ENCODE measurements at places on chromosomes 3 and 15.

DNA sequence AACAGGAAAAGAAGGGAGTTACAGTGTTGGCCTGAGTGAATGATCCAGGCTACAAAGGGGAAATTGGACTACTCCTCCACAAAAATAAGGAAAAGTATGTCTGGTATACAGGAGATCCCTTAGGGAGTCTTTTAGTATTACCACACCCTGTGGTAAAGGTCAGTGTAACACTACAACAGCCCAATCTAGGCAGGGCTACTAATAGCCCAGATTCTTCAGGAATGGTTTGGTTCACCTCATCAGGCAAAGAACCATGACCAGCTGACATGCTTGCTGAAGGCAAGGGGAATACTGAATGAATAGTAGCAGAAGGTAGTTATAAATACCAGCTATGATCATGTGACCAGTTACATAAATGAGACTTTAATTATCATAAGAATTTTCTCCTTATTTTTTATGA is 372.6 kb upstream of the ATP11B start:
- DNase-seq, result no peak

DNA sequence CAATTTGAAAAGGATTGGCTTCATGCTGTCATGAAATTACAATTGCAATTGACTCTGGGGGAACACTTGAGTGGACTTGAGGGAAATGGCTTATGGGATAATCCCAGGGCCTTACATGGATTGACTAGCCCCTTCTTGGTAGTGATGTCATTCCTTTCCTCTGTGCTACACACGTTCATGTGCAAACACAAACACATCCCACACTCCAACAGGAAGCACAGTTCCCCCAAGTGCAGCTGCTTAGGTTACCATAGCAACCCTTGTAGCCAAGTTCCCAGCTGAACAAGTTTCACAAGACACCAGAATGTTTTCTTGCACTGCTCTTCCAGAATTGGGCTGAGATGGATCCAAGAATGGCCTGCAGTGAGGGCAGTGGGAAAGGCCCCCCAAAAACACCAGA is 217.0 kb downstream of the ZNF621 start:
- no peak for DNase-seq

DNA sequence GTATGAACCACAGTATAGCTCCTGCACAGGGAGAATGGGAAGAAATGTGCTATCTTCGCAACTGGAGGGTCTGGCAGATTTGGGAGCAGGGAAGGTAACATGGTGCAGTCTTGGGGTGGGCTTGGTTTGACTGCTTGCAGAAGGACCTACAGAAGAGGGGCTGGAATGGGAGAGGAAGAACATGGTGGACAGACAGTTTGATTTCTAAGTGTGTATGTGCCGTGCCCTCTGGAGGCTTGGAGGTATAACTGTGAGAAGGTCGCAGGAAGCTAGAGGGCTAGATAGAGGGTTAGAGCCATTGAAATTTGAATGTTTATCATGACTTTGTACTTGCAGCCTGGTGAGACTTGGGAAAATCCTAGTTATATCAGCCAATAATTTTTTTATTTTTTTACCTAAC is 169.2 kb downstream of the SQOR start:
- DNase-seq, result no peak

DNA sequence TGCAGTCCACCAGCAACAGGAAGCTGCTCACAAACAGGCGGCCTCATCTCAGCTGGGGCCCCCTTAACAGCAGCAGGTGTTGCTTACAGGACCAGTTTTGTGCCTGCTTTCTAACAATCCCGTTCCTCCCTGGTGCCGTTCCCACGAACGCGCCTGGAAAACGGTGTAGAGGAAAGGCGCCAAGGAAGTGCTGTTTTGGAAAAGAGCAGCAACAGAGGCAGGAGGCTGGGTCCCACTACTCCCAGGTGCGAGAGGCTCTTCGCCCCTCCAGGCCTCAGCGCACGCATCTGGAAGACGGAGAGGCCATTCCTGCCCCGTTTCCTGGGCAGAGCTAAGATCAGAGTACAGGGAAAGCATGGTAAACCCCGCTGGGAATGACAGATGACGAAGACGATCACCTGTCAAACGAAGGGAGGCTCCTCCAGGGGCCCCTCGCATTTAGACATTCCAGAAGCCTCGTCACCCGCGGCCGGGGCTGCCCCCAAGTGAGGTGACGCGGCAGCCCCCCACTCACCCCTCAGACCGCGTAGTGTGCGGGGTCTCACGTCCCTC is 603 bp downstream of the SCAPER start:
- no peak for DNase-seq

DNA sequence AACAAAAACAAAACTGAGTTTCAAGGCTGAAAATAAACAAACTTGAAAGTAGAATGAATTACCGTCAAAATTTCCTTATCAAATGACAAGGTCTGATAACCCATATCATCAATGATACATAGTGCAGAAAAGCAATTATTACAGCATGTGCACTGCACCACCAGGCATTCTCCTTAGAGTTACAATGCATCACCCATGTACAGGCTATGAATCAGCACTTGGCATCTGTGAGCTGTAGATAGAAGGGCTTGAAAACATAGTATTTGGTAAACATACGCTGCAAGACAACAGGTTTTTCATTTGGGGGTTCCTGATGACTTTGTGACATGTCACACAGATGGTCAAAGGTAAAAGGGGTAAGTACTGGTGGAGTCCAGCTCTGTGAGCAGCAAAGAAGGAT is 265.1 kb downstream of the CTNNB1 start:
- no peak for DNase-seq

DNA sequence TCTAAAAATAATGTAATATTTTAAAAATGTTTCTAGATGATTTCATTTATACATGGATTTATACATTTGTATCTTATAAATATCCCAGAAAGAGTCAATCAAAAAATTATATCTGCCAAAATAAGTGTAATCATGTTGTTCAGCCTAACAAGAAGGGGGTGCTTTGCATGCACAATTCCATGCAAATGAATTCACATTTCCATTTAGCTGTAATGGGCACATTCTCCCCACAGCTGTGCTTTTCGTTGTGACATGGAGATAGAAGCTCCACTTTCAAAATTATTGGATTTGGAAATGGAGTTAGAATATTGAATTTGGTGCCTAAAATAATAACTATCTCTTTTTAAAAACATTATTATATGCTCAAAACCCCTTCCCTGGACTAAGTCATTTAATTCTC is 270.6 kb downstream of the PTPRG start:
- no peak for DNase-seq

DNA sequence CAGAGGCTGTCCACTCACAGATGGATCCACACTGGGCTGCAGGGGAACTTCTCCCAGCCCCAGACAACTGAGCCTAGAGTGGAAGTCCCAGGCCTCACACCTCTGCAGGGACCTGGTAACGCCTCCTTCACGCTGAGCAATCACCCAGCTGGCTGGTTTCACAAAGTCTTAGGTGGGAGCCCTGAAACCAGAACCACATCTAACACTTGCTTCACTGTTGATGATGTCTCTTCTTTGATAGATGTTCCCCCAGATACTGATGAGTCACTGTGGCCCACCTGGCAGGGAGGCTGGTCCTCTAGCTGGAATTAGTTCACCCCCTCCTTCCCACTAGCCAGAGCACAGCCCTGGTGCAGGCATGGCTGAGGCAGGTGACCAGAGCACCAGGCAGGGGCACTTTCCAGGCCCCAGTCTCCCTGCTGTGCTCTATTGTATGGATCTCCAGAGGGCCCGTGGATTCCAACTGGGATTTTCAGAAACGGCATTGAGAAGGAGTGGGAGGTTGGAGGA is 33.5 kb downstream of the MYL3 start:
- no peak for DNase-seq

DNA sequence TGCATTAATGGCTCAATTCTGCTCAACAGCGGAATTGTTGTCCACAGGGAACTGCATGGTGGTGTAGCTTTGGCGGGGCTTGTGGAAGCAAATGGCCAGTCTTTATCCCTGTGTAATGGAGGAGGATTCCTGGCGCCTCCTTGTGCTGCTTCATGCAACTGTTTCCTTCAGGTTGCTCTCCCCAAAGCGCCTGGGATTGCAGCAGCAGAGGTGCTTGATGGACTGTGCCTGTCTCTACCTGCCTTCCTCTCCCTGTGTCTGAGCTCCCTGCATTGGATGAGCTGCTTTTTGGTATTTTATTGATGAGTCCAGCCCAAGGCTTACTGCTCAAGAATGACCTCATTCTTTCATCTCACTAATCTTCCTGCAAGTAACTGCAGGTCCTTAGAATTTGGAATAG is 72.9 kb upstream of the NDN start:
- DNase-seq, result no peak

- no peak for DNase-seq
Observed at GRCh38 chr3:191047930-191048329, 151.1 kb upstream of the OSTN start.

GRCh38 chr15:52419494-52419893 is 109.2 kb downstream of the MYO5A start:
- DNase-seq, result no peak

DNA sequence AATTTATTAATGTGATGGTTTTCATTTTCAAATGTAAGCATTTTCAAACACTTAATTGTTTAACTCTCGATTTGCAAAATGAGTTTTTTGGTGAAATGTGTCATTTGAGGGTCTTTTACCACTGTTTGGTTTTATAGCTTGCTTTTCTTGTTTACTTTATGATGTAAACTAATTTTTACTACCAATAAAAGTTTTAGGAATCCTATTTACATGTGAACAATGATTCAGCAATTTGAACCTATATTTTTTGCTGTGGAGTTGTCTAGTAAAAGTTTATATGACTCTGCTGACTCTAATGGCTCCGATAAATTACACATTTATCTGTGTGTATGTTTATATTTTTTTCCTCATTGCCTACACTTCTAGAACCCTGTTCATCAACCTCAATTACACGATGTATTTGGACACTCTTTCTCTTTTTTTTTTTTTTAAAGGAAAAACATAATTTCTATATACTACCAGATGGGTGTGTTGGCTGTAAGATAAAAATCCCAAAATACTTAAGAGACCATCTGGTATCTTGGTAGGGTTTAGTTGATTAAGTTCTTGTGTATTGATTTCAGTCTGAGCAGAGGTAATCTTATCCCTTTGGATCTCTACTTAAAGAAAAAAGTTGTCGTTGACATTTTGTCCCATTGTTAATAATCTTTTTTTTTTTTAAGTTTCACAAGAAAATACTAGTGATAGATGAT is 89.5 kb downstream of the PTPRG start:
- no peak for DNase-seq

DNA sequence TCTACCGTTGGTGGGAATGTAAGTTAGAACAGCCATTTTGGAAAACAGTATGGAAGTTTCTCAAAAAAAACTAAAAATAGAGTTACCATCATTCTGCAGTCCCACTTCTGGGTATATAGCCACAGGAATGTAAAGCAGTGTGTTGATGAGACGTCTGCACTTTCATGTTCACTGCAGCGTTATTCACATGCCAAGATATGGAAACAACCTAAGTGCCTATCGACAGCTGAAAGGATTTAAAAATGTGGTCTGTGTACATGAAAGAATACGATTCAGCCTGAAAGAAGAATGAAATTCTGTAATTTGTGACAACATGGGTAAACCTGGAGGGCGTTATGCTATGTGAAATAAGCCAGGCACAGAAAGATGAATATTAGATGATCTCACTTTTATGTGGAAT is 157.7 kb downstream of the THSD4 start:
- no peak for DNase-seq

GRCh38 chr15:39191871-39192291 is 389.0 kb upstream of the THBS1 start:
- DNase-seq, result no peak

DNA sequence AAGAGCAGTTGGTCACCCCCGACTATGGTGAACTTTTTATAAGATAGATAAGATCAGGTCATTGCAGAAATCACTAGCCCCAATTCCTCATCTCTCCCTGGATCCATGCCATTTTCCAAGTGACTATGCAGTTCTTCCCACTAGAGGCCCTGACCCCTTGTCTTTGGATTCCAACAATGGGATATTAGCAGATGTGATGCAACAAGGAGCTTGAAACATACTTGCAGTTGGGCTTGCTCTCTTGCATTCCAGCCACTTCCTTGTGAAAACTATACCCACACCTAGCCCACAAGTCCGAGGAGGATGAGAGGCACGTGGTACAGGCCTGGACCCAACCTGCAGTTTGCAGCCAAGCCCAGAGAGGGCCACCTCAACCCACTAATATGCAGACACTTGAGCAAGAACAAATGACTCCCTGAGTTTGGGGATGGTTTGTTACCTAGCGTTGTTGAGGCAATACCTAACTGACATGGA is 60.6 kb downstream of the SUCLG2 start:
- DNase-seq, result no peak

DNA sequence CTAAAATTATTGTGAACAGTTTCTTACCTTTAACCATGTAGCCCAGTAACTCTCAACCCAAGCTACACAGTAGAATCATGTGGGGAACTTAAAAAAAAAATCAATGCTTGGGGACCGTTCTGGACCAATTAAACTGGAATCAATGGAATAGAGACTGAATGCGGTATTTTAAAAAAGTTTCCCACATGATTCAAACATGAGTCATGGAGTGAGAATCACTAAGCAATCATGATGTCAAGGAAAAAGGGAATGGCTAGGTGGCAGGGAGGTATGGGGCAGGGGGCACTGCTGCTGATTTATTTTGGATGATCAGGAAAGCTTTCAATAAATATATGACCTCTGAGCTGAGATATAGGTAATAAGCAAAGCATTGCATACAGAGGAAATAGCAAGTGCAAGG is 250.5 kb upstream of the RORA start:
- no peak for DNase-seq

GRCh38 chr3:191306428-191306827 is 22.8 kb upstream of the CCDC50 start:
- no peak for DNase-seq

- DNase-seq, result no peak
Observed at GRCh38 chr3:16404349-16404895, 109.1 kb downstream of the RFTN1 start.

GRCh38 chr3:20055842-20056241 is 15.6 kb downstream of the KAT2B start:
- no peak for DNase-seq

DNA sequence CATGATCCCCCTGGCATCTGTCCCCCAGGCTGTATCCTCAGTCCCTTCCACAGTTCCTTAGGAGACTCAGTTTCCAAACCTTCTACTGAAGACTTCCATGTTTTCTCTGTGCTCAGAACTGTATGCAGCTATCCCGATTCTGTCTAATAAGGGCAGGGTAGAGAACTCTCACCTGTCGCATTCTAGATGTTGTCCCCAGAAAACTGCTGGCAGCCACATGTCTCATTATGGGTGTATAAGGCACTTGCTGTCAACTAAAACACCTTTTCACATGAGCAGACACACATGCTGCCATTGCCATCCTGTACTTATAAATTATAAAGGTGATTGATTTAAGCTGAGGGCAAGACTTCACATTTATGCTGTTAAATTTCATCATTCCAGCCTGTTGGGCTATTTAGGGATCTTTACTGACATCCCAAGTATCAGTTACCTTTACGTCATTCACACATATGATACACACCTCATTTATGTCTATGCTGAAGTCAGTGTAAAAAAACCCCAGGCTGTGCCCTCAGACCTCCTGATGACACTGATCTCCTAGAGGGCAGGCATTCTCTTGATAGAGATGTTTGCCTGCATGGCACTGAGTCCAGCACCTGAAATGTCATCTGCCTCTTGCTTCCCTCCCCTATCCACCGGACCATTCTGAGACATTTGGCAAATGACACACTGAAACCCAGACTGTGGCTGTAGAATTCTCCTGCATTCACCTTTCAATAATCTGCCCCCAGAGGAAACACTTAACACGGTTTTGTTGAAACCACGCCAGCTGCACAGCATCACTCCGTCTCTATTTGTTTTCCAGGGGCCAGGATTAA is 35.8 kb downstream of the BTD start:
- DNase-seq, result no peak

Data from stimulated activated CD4-positive, alpha-beta T cell treated with anti-CD3 and anti-CD28 coated beads, Interleukin-15, amount 100 ng/mL, for 1 hour (primary cell).